RPMI8226 (cell line): ENCODE measurements at places on chromosomes 11 and 22.

DNA sequence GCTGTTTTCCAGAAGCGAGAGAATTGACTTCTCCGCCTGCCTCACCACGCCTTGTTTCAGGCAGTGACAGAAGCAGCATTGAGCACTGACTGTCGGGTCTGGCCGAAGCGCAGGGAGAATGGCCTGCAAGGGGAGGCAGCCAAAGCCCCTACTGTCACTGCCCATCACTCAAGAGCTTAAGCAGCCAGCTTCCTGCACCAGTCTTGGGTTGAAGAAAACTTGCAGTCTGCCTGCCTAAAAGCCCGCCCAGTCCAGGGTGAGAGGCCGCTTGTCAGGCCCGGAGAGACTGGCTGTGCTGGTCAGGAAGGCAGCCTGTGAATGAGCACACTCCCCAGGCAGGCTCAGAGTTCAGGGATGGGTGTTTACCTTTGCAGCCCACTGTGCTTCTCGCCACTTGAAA is 108.3 kb downstream of the PKNOX2 start:
- DNase-seq, result no peak

DNA sequence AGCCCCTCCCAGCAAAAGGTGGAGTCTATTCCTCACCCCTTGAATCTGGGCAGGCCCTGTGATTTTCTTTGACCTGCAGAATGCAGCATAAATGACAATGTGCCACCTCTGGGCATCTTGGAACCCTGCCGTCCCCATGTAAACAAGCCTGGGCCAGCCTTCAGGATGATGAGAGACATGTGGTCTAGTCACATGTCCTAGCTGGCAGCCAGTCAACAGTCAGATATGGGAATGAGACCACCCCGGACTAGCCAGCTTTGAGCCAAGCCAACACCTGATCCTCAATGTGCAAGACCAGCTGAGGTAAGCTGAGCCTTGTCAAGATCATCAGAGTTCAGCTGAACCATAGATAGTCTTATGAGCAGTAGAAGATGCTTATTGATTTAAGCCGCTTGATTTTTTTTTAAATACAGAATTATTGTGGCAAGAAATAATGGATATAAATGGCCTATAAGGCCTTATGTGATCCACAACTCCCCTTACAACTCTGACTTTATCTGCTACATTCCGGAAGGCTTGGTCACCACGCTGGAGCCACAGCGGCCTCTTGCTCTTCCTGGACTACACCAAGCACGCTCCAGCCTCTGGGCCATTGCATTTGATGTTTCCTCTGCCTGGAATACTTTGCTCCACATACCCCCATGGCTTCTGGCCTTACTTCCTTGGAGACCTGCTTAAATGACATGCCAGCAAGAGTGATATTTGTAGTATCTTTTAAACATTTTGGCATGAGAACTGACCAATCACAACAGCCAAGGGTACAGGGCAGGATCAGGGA is 225.9 kb upstream of the SESN3 start:
- DNase-seq, result no peak

- DNase-seq, result no peak
Measured at GRCh38 chr22:17743661-17744411, 30.4 kb downstream of the BID start.

GRCh38 chr22:48258064-48258701 is 1495.7 kb downstream of the TBC1D22A start:
- no peak for DNase-seq

DNA sequence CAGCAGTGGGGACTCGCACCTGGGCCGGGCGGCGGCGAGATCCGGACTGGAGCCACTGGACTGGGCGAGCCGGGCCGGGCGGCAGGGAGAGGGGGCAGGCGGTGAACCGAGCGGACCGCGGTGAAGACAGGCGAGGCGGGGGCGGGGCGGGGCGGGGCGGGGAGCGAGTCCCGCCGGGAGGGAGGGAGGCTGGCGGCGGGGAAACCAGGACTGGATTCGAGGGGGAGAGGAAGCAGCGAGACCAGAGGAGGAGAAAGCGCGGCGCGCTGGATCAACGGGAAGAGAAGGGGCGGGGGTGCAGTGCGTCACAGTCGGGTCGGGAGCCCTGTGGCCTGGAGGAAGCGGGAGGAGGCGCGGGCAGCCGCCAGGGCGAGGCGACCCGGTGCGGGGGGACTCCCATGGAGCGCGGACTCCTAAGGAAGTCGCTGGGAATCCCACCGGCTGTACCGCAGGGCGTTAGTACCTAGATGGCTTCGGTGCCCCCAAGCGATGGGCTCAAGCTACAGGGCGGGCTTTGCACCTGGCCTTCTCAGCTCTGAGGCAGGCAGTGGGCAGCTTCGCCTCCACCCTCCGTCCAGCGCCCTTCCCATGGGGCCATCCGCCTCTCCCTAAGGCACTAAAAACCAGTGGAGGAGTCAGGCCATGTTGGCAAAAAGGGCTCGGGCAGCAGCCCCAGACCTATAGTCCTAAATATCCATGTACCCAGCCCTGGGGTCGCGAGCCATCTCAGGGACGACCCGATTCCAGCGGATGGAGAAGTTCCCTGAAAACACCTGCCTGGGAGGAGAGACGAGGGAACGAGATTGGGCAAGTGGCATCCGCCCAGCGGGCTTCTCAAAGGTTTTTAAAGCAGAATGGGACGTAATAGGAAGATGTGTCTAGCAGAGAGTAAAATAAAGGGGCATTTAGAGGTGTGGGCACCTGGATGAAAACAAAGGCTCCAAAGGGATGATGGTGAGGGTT is at the start of gene TMEM121B:
Gene TMEM121B (minus strand): TSS at position 128 of the 963 bp plus-strand sequence. CDS start 233 bp downstream, outside the sequence.
- DNase-seq, result no peak

- DNase-seq, result no peak
Measured at GRCh38 chr11:33899400-33900037, 7.6 kb upstream of the LMO2 start.

- no peak for DNase-seq
Measured at GRCh38 chr11:69918231-69918937, 99.2 kb upstream of the FGF3 start.

- no peak for DNase-seq
Measured at GRCh38 chr11:35078470-35078735, 60.6 kb upstream of the CD44 start.

- DNase-seq, result no peak
Measured at GRCh38 chr11:128467610-128468041, 119.7 kb downstream of the ETS1 start.

- peak; percentile 25 for DNase-seq
Measured at GRCh38 chr11:115193914-115194801, 310.1 kb downstream of the CADM1 start.

DNA sequence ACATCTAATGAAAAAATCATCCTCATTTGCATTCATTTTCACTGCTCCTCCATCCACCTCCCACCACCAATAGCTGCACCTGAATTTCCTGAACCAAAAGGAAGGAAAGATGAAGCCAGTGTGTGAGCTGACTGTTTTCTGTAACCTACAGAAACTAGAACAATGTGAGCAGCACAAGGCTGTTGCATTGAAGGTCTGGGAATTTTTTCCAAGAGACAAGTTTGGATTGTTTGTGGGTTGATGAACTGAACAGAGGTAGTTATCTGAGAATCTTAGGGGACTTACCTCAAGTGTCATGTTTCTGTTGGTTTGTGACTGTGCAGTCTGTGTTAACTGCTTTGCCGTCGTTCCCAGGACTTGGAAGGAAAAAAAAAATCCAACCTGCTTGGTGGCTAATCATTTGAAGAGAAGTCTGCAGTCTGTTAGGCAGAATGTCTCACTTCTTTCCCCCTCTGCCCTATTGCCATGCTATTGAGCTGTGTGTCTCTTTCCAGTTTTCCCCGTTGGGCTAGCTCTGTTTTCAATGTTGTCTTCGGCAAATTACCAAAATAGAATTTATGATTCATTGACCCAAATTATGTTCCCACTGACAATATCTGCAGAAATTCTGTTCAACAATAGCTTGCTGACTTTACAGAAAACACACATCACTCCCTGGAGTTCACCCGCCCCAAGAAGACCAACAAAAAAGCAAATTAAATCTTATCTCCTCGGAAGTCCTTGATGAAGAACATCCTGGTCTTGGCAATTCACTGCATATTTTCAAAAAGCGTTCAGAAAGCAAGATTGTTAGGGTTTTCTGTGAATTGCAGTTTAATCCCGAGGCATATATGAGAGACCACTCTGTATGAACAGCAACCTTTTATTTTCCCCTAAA is 76.0 kb downstream of the SC5D start:
- no peak for DNase-seq

DNA sequence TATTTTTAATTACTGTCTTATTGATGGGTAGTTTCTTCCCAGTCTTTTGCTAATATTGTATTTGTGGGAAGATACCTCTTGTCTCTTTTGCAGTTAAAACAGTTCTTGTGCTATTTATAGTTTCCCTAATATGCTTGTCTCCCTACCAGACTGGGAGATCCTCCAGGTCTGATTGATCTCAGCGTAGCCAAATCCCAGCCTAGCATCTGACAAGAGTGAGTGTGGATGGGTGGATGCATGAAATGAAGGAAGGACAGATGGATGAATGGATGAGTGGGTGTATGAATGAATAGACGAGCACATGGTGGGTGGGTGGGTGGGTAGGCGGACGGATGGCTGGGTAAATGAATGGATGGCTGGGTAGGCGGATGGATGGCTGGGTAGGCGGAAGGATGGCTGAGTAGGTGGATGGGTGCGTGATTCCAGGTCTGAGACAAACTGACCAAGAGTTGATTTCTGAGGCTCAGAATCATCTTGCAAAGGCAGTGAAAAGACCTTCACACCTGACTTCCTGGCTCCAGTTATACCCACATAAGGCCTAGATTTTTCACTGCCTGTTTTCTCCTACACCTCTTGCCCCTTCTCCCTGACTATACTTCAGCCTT is 11.4 kb downstream of the DNAJB13 start:
- DNase-seq, result no peak

- DNase-seq, result no peak
Measured at GRCh38 chr22:41341012-41341411, 39.7 kb downstream of the ZC3H7B start.

- DNase-seq, result no peak
Measured at GRCh38 chr11:455566-456147, 5.6 kb downstream of the PTDSS2 start.

GRCh38 chr22:19224985-19225384 is 46.4 kb upstream of the SLC25A1 start:
- no peak for DNase-seq

DNA sequence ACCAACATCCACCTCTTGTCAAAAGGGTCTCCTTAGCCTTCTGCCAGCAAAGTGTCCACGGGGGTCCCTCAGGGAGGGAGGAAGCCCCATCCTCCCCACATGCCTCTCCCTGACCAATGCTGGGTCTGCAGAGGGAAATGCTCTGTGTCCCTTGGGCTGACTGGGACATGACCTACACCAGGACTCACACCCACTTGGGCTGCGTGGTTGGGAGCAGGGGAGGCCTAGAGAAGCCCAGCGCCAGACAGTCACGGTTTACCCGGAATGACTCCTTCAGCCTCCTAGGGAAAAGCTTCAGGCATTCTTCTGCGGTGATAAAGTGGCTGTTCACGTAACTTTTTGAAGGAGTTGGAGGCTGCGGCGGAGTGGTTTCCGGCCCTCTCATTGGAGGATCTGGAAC is 180.3 kb downstream of the EFCAB6 start:
- no peak for DNase-seq

DNA sequence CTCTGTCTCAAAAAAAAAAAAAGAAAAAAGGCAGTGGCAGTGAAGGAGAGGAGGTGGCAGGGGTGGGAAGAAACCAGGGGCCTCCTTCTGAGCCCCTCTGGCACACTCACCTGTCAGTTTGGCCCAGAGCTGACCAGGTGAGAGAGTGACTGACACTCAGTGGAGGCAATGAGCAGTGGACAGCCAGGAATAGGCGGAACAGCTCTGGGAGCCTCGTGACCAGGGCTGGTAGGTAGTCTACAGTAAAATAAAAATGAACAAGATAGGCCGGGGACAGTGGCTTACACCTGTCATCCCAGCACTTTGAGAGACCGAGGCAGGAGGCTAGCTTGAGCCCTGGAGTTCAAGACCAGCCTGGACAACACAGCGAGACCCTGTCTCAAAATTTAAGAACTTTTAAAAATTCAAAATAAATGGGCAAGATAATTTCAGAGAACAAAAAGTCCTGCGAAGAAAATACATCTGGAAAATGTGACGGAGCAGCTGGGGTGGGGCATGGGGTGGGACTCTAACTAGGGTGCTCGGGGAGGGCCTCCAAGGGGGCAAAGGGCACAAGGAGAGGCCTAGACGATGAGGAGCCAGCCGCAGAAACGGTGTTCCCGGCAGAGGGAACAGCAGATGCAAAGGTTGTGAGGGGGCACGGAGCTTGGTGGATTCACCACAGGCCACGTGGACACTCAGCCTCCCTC is 3.8 kb upstream of the PDXP start:
- no peak for DNase-seq

- no peak for DNase-seq
Measured at GRCh38 chr11:34558673-34559072, 45.1 kb upstream of the ELF5 start.

- DNase-seq, result peak; percentile 87
Measured at GRCh38 chr11:69055598-69056516, 7.1 kb downstream of the TPCN2 start.

DNA sequence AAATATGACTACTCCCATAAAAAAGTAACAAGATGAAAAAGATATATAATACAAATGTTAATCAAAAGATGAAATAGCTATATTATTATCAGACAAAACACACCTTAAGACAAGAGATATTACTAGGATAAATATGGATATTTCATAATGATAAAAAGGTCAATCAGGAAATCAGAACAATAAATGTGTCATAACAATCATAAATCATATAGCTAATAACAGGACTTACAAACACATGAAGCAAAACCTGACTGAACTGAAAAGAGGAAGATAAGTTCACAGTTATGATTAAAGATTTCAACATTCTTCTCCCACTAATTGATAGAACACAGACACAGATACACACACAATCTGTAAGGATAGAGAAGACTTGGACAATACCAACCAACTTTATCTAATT is 47.2 kb downstream of the EIF3M start:
- DNase-seq, result no peak

DNA sequence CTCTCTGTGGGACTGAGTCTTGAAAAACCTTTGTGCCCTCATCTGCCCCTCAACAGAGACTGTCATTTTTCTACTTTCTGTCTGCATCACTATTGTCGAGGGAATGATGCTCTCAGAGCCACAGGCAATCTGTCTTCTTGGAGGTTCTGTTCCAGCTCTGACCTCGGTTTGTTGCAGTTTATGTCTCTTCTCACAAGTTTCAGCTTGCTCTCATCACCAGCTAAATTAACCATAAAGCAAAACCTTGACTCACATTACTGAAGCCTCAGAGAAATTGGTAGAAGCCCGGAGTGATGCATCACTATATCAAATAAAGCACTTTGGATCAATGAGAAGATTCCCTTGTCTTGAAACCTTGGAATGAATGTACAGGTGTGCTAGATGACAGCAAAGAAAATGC is 60.6 kb upstream of the BLID start:
- DNase-seq, result no peak

- DNase-seq, result no peak
Measured at GRCh38 chr11:120027546-120028180, 110.2 kb downstream of the TRIM29 start.

- DNase-seq, result no peak
Measured at GRCh38 chr11:61693922-61694601, 13.9 kb downstream of the DAGLA start.

GRCh38 chr11:103534959-103535358 is 425.7 kb downstream of the DYNC2H1 start:
- no peak for DNase-seq

GRCh38 chr11:91926965-91927364 is 297.7 kb upstream of the FAT3 start:
- no peak for DNase-seq
